ENCODE measurements at places on chromosomes 6 and 20.

- no peak for DNase-seq
Measured at GRCh38 chr6:79084693-79085092, 6.6 kb upstream of the PHIP start.

DNA sequence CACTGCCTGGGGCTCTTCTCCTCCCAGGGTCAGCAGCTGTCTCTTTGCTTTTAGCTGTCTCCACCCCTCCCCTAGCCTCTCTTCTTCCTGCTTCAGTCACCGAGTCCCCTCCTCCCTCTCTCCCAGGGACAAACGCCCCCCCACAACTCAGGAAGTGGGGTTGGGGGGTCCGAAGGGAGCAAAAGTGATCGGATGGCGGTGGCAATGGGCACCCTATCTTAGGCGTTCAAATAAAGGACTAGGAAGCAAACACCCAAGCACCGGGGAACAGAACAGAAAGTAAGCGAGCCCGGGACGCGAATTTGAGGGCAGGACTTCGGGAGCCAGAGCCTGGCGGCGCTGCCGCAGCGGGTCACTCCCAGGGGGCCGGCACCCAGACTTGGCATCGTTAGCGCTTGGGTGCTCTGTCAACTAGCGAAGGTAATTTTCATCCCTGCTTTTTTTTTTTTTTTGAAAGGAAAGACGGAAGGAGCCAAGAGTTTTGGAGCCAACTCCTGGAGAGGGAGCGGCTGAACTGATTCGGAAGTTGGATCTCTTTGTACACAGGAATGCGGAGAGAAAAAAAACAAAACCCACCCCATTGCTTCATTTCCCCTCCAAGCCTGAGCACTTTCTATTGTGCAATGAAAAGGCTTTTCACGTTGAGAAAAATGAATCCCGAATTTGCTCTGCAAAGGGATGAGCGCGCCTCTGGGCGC is 815 bp upstream of the ITPR3 start:
- DNase-seq: no peak

GRCh38 chr6:109301418-109301817 is 80.8 kb downstream of the CD164 start:
- no peak for DNase-seq

GRCh38 chr20:6024768-6025167 is 29.1 kb downstream of the LRRN4 start:
- DNase-seq: no peak

DNA sequence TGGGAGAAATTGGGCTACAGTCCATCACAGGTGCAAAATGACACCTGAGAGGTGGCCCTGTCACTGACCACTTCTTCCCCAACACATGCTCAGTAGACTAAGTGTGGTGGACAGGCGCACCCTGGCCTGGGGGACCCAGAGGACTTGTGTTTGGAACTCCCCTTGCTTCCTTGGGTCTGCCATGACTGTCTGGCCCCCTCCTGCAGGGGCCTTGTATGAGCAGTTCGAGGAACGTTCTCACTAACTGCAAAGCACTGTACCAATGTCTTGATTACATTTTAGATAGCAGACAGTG is 4.0 kb upstream of the PCK1 start:
- DNase-seq: no peak

DNA sequence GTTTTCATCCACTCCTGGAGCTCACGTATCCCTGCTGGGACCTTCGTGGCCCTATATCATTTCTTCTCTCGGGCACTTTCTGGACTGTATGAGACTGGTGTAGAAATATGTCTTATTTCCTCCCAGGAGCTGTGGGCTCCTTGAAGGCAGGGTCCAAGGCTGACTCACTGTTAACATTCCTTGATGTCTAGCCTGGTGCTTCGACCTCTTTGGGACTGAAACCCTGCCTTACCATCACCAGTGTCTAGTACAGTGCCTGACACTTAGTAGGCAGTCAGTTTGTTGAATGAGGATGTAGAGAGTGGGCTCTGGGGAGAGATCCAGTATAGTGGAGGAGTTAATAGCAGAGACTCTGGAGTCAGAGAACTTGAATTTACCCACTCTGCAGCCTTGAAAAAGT is 23.6 kb downstream of the POFUT1 start:
- DNase-seq: no peak

DNA sequence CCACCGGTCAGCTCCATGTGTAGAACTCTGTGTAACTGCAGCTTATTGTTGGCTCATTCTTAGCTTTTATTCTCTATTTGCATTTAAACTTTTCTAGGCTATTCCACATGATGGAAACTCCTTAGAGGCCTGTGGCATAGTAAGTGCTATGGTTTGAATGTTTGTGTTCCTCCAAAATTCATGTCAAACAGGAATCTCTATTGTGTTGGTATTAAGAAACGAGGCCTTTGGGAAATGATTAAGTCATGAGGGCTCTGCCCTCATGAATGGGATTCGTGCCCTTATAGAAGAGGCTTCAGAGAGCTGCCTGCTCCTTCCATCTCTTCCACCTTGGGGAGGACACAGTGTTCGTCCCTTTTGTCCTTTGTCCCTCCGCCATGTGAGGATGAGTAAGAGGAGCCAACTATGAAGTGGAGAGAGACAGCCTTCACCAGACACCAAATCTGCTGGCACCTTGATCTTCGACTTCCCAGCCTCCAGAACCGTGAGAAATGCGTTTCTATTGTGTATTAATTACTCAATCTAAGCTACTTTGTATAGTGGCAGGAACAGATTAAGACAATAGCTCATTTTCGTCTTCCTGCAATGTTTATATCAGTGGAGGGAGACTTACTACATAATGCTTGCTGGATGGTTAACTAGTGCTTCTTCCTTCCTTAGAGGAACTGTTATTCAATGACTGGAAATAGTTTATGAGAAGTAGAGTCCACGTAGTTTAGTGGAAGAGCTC is 361.1 kb downstream of the FARS2 start:
- no peak for DNase-seq

DNA sequence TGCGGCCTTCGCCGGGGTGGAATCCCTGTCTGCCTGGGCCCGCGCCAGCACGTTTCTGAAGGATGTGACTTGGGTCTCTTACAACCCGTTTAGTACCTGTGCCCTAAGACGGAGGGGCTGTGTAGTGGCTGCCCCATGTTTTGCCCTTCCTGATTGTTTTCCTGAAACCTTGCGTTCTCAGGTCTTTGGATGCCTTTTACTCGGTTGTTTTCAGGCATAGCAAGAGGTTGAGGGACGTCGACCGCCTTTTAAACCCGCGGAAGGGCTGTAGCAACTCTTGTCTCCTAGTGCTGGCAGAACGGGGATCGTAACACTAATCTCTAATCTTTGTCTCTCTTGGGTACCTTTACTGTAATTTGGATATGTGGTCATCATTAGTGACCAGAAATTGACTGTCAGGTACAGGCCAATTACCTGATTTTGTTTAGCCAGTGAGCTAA is 706 bp upstream of the NANP start:
- no peak for DNase-seq

GRCh38 chr20:768426-768978 is at the start of gene SLC52A3:
Gene SLC52A3, minus strand, starts transcription at chr20:768500. Its CDS starts 2,726 bp downstream, at chr20:765774.
- no peak for DNase-seq

DNA sequence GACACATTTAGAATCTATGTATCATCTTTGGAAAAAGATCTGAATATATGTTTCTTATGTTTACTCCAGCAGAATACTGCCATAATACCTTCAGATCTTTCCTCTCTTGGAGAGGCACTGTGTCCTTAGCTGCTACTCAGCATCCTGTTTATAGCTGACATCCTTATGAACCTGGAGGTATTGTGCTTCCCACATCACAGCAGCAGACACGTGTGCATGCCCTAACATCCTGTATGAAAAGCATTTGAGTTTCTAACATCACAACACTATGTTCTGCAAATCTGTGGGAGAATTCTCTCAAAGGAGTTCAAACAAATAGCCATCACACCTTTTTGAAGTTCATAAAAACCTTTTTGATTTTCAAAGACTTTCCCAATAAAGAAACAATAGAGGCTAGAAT is 216.0 kb downstream of the GJA1 start:
- no peak for DNase-seq

- DNase-seq: no peak
Measured at GRCh38 chr6:66190858-66191257, 483.8 kb upstream of the EYS start.

- no peak for DNase-seq
Measured at GRCh38 chr6:74946961-74947360, 258.9 kb downstream of the COL12A1 start.

GRCh38 chr20:37877832-37878772 is 24.8 kb upstream of the VSTM2L start:
- DNase-seq: no peak

GRCh38 chr6:138971601-138972000 is 16.5 kb downstream of the REPS1 start:
- no peak for DNase-seq

- DNase-seq: no peak
Measured at GRCh38 chr6:119541132-119541905, 191.8 kb upstream of the MAN1A1 start.

- no peak for DNase-seq
Measured at GRCh38 chr6:117344444-117345291, 79.3 kb downstream of the VGLL2 start.

- no peak for DNase-seq
Measured at GRCh38 chr6:166174031-166174430, 6.4 kb upstream of the TBXT start.

- DNase-seq: no peak
Measured at GRCh38 chr6:3409699-3410384, 47.0 kb downstream of the SLC22A23 start.

DNA sequence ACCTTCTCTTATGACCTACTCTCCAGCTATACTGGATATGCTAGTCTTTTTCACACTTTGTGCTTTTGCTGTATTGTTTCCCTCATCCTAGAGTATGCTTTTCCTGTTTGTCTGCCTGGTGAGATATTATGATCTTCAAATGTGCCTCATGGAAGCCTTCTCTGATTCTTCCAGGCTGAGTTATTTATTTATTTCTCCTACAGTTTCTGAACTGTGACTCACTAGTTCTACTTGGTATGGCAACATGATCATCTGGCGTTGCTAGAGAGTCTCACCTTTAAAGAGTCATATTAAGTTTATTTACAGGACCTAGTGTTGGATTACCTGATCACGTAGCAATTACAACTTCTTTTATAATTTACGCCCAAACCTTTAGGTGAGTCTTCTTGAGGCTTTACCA is 81.2 kb upstream of the HDAC2 start:
- no peak for DNase-seq

- DNase-seq: no peak
Measured at GRCh38 chr6:168865-169455, 123.3 kb upstream of the DUSP22 start.

DNA sequence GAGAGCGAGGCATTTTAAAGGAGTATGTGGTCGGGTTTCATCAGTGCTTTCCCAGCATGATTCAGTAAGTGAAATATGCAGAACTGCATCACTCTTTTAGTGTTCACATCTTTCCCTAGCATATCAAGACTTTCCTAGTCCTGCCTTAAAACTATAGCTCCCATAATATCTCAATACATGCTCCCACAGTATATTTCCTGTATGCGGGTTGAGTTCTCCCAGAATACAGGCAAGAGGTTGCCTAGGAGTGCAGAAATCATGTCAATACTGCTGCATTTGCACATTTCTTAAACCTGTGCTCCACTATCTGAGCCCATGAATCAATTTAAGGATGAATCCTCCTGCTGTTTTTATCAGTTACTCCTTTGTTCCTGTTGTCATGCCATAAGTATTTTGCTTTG is 386.6 kb upstream of the SLC35B3 start:
- no peak for DNase-seq

- no peak for DNase-seq
Measured at GRCh38 chr6:52517502-52518278, 59.2 kb downstream of the TRAM2 start.

- DNase-seq: no peak
Measured at GRCh38 chr20:63642527-63643247, 10.5 kb downstream of the STMN3 start.

DNA sequence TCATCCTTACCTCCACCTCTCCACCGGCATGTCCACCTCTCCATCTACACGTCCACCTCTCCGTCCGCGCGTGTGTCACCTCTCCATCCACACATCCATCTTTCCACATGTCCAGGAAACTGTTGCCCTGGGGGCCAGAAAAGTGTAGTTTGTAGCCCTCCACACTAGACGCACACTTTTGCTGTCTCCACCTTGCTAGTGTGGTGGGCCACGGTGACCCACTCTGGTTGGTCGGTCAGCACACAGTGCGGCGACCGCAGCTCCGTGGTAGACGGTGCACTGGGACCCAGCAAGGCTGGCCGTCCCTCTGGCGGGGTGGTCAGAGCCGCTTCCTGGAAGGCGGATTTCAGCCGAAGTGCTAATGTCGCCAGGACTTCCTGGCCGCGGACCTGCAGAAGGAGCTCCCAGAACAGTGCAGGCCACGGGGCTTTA is 268.6 kb downstream of the DLL1 start:
- DNase-seq: no peak

DNA sequence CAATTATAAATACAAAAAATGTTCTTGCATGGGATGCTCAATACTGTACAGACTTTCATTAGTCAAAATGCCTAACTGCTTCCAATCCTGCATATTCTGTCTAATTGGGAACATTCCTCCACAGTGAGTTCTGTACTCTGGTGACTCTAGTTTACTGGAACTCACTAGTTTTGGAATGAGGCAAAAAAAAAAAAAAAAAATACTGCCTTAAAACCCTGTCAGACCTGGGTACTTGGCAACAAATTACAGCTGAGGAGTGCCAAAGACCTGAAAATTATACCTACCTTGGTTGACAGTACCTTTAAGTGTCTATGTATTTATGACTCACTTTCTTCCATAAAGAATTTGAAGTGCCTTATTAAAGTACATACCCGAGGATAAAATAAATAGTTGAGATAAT is 276.7 kb downstream of the FARS2 start:
- no peak for DNase-seq

DNA sequence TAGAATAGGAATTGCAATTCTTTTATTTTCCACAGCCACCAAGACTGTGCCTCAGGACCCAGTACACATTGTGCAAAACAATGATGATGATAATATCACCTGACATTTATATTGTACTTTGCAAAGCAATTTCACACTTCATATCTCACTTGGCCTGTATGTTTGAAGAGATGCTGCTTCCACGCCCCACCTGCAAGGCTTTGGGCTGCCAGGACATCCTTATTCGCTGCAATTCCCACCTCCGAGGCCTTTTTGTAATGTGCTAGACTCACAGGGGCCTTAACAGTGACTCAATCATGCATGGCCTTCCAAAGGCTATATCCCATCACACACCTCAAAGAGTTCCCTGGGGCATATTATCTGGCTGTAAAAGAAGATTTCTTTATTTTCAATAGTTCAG is 200.9 kb downstream of the MYLK4 start:
- DNase-seq: no peak

DNA sequence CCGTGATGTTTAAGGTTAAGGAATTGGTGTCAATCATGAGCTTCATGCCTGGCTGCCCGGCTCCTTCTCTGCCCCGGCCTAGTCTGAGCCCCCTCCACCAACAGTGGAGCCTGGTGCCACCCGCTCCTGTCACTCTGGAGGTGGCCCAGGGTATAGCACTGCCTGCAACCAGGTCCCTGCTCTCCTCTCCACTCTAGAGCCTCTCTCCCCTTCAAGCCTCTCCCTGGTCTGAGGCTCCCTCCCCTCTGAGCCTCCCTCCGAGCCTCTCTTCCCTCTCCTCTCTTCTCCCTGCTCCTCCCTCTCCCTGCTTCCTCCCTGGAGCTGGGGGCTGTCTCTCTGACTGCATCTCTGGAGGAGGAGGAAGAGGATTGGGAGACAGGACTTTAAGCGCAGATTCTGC is 31.3 kb upstream of the MRGBP start:
- DNase-seq: no peak
